ENCODE measurements at places on chromosomes 2 and 18.

GRCh38 chr18:26803643-26804042 is 61.9 kb downstream of the AQP4 start:
- no peak for DNase-seq

GRCh38 chr2:162041485-162041884 is 32.5 kb downstream of the DPP4 start:
- no peak for DNase-seq

- no peak for DNase-seq
Observed at GRCh38 chr18:58576638-58577251, 52.1 kb downstream of the ALPK2 start.

DNA sequence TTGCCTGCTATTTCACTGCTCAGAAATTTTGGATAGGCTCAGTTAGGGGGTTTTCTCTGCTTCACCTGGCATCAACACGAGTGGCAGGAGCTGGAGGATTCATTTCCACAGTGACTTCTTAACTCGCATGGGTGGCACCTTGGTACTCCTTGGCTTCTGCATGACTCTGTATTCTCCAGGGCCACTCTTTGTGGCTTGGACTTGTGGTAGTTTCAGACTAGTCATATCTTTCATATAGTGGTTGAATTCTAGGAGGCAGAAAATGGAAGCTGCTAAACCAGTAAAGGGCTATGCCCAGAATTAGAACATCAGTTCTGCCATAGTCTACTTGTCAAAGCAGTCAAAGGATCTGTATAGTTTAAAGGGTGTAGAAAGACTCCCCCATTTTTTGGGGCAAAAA is 6.8 kb downstream of the MAIP1 start:
- no peak for DNase-seq
